ENCODE measurements at places on chromosomes 13 and 19.

GRCh38 chr19:3470500-3471128 lies 9.7 kb downstream of the SMIM24 start:
- DNase-seq = no peak

DNA sequence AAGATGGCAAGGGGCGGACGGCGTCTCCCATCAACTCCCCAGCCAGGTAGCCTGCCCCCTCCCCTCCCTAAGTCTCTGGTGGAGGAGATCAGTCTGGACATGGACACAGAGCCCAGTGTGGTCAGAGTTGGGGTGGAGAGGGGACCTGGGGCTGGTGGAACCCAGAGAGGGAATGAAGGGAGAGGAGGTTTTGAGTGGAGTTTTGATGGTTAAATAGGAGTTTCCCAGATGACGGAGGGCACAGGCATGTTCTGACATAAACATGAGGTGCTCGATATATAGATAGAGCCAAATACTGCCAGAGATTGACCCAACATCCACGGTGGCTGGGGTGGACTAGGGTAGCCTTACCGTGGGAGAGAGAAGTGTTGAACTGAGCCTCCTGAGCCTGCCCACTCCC lies 14.1 kb downstream of the FSD1 start:
- no peak for DNase-seq

DNA sequence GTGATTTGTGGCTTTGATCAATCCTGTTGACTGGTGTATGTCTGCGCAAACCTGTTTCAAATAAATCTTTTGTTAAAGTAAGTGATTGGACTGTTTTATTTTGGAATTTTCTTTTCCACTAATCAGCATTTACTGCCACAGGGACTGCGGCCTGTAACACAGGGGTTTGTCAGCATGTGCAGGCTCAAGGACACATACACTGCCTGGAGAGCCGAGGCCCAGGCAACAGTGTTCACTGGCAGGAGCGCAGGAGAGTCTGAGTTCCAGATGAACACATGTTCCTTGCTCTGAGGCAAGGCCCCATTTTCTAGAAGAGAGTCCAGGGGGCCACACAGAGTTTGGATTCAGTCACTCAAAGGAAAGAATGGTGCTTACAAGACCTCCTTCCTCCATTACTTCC lies 26.0 kb downstream of the SHISA2 start:
- no peak for DNase-seq

GRCh38 chr19:42596391-42597072 lies 1.8 kb upstream of the CEACAM8 start:
- no peak for DNase-seq

GRCh38 chr19:843836-844545 lies 3.2 kb downstream of the PRTN3 start:
- no peak for DNase-seq

All from caudate nucleus (tissue), 63 donors.